Lower lobe of right lung (tissue), 2 donors: ENCODE measurements at places on chromosomes 1 and 21.

DNA sequence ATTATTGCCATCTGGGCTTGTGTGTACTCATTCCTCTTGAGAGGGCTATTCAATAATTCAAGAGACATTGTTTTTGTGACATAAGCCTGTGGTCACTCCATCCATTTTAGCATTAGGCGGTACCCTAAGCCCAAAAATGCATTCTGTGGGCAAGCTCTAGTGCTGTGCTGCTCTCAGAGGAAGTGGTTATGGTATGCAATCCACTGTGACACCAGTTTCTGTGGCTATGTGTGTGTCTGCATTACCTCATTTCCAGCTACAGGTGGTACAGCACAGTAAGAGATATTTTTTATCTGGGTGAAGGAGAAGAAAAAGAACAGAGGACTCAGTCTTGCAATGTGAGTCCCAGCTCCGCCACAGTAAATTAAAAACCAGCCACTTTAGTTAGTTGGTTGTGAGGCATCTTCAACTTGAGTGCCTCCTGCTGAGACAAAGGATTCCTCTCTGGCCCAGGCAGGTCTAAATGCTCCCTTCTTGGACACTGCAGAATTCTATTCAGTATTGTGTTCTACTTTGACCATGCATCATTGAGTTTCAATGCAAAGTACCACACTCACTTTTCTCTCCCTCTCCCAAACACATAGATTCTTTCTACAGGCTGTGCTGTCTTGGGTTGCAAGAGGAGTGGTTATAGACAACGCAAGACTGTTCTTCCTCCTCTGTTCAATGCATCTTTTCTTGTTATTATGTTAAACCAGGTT lies 777.8 kb upstream of the BRINP3 start:
- no peaks in the 10 kb centered on the region for H3K4me1 ChIP-seq
- DNase-seq, result no peak
- H3K27me3 ChIP-seq, result no peaks in the 10 kb centered on the region
- no peaks in the 10 kb centered on the region for H3K36me3 ChIP-seq
- no peak overlapping the region for H3K27ac ChIP-seq

GRCh38 chr1:14724246-14724645 lies 125.8 kb downstream of the KAZN start:
- no peak overlapping the region for H3K27ac ChIP-seq
- H3K4me1 ChIP-seq, result no peaks in the 10 kb centered on the region
- DNase-seq, result no peak
- H3K4me3 ChIP-seq, result no peak overlapping the region
- no peaks in the 10 kb centered on the region for H3K36me3 ChIP-seq

- H3K4me3 ChIP-seq, result no peak overlapping the region
- H3K27ac ChIP-seq, result no peak overlapping the region
- peaks cover 25% of the 10 kb centered on the region for H3K4me1 ChIP-seq
Observed at GRCh38 chr1:59077466-59078069, 219.3 kb upstream of the FGGY start.

GRCh38 chr1:43383449-43383848 lies 6.2 kb downstream of the MED8 start:
- H3K27me3 ChIP-seq, result no peaks in the 10 kb centered on the region
- DNase-seq, result no peak
- H3K4me1 ChIP-seq, result peaks cover 28% of the 10 kb centered on the region
- H3K27ac ChIP-seq, result no peak overlapping the region

DNA sequence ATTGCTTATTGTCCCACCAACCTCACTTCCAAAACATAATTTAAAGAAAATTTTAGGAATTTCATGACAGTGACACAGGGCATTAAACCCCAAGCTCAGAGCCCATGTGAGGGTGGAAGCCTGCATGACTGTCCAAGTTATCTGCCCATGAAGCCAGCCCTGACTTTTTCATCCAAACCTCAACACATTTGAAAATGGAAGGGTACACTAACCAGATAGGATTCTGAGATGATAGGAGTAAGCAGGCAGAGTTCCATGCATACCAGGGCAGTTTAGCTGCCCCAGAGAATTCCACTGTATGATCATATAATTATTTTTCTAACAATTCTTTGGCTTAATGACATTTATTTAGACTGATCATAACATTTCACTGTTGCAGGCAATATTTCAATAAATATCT lies 986.0 kb downstream of the TTLL7 start:
- H3K36me3 ChIP-seq, result no peaks in the 10 kb centered on the region
- H3K4me1 ChIP-seq, result no peaks in the 10 kb centered on the region
- H3K27ac ChIP-seq, result no peak overlapping the region
- DNase-seq, result no peak
- H3K4me3 ChIP-seq, result no peak overlapping the region
- no peaks in the 10 kb centered on the region for H3K27me3 ChIP-seq

- no peaks in the 10 kb centered on the region for H3K27me3 ChIP-seq
- H3K4me1 ChIP-seq, result no peaks in the 10 kb centered on the region
- H3K36me3 ChIP-seq, result no peaks in the 10 kb centered on the region
- H3K27ac ChIP-seq, result no peak overlapping the region
- no peak overlapping the region for H3K4me3 ChIP-seq
Observed at GRCh38 chr1:83626603-83627002, 372.3 kb downstream of the TTLL7 start.

GRCh38 chr21:38236232-38236631 lies 20.6 kb upstream of the KCNJ15 start:
- no peak overlapping the region for H3K27ac ChIP-seq
- H3K4me1 ChIP-seq, result peaks cover 11% of the 10 kb centered on the region
- H3K4me3 ChIP-seq, result no peak overlapping the region
- no peaks in the 10 kb centered on the region for H3K36me3 ChIP-seq
- no peaks in the 10 kb centered on the region for H3K27me3 ChIP-seq
- DNase-seq, result no peak

DNA sequence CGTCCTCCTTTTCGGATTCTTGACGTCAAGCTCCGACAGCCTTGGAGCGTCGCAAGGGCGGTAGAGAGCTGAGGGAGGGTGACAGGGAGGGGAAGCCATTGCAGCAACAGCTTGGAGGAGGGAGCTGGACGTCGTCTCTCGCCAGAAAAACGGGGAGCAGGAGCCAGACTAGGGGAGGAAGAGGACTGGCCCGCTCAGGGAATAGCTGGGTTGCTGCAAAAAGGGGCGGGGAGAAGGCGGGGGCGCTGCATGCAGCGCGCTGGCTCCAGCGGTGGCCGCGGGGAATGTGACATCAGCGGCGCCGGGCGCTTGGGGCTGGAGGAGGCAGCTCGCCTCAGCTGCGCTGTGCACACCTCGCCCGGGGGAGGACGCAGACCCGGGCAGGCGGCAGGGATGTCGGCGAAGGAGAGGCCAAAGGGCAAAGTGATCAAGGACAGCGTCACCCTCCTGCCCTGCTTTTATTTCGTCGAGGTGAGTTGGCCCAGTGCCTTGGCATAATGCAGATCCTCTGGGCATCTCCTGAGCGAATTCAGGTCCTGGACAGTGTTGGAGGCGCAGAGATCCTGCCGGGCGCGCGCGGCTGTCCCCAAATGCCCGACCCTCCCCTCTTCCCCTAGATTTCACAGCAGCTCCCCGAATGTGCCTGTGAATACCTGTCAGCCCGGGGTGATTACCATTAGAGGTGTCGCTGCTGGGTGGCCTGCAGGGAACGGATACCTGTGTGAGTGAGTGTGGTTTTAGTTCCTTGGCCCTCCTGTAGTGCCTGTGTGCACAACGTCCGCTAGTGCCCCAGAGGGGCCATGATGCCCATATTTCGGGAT lies at the start of gene PLPPR4:
Gene PLPPR4, plus strand, starts transcription at position 292 of the 821 bp plus-strand sequence. Its CDS starts 102 bp downstream, at position 394.
- H3K27ac ChIP-seq, result no peak within 1 kb of the TSS
- H3K27me3 ChIP-seq, result peaks cover 9% of the 10 kb centered on the region
- no peaks in the 10 kb centered on the region for H3K4me1 ChIP-seq
- H3K36me3 ChIP-seq, result no peaks in the 10 kb centered on the region
